ENCODE measurements at places on chromosomes 1 and 21.

GRCh38 chr1:91427741-91428140 is 23.1 kb upstream of the HFM1 start:
- no peak for DNase-seq

DNA sequence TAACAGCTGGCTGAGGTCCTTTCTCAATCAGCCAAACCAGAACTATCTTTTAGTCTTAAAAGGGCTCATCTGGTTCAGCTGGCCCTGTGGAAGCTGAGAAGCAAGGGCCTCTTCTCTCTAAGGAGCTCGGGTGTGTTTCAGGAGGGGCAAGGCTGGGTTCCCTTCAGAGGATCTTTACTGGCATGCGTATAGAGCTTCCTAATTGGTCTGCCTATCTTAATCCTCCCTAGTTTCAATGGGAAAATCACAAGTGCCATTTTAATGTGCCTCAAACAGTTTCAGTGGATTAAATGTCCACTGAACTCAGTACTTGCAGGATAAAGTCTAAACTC is 81.5 kb upstream of the LBR start:
- DNase-seq: no peak

- no peak for DNase-seq
Observed at GRCh38 chr1:159247266-159247665, 42.6 kb downstream of the ACKR1 start.

GRCh38 chr1:172278478-172278877 is 142.0 kb upstream of the C1orf105 start:
- peak; percentile 50 for DNase-seq

- no peak for DNase-seq
Observed at GRCh38 chr1:1217621-1218523, 3.9 kb upstream of the TNFRSF4 start.

GRCh38 chr1:200473698-200474371 is 64.0 kb upstream of the ZNF281 start:
- DNase-seq: no peak

GRCh38 chr1:15412843-15413242 is 3.2 kb downstream of the EFHD2 start:
- no peak for DNase-seq

GRCh38 chr1:198340139-198340538 is 183.3 kb downstream of the NEK7 start:
- DNase-seq: no peak

GRCh38 chr1:77688939-77689338 is 6.5 kb upstream of the ZZZ3 start:
- no peak for DNase-seq

- no peak for DNase-seq
Observed at GRCh38 chr21:33202464-33203363, 27.0 kb upstream of the IFNAR2 start.

DNA sequence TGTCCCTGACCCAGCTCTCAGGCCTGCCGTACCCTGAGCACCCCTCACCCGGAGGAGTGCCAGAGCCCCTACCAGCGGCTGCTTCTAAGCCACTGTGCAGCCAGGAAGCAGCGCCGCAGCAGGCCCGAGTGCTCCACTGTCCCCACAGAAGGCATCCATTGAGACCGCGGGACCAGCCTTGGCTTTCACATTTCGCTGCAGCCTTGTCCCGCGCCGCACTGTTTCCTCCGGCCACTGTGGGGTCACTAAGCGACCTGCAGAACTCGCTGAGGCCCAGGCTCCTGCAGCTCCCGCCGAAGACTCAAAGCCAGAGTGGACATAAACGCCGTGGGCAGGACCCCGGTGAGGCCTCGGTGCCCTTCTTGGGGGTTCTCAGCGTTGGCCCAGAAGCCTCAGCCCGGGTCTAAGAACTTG is 3.0 kb downstream of the ALX3 start:
- no peak for DNase-seq

- DNase-seq: no peak
Observed at GRCh38 chr1:110466646-110467280, 15.8 kb downstream of the PROK1 start.

GRCh38 chr1:176858433-176858916 is 306.0 kb downstream of the ASTN1 start:
- DNase-seq: no peak

GRCh38 chr1:190046231-190046630 is 431.4 kb downstream of the BRINP3 start:
- DNase-seq: no peak

DNA sequence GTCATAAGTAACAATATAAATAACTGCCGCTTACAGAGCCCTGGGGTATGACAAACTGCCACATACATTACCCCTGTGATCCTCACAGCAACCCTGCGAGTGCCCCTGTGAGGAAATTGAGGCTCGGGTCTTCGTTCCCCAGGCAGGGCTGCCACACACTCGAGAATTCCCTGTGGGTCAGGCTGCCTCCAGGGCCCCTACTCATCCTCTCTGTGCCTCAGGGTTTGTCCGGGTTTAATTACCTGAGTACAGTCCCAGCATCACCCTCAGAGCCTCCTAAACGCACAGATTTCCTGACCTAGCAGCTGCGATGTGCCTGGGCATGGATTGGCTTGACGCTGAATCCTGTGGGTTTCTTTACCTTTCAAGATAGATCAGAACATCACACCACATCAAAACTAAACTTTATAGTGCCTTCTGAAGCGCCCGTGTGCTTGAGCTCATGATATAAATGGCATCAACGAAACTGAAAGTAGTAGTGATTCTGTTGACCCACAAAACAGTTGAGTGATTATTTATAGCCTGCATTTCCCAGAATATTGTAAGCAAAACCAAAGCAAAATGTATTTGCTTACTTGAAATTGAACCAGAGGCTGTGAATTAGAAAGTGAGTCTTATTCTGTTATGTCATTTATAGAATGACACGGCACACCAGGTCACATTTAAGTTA is 14.0 kb downstream of the SLC37A1 start:
- DNase-seq: no peak

GRCh38 chr1:219478811-219479210 is 134.1 kb downstream of the ZC3H11B start:
- DNase-seq: no peak

- DNase-seq: no peak
Observed at GRCh38 chr1:231684356-231685244, 58.0 kb downstream of the DISC1 start.

GRCh38 chr1:38991638-38992411 is 749 bp downstream of the AKIRIN1 start:
- peak; percentile 25 for DNase-seq

DNA sequence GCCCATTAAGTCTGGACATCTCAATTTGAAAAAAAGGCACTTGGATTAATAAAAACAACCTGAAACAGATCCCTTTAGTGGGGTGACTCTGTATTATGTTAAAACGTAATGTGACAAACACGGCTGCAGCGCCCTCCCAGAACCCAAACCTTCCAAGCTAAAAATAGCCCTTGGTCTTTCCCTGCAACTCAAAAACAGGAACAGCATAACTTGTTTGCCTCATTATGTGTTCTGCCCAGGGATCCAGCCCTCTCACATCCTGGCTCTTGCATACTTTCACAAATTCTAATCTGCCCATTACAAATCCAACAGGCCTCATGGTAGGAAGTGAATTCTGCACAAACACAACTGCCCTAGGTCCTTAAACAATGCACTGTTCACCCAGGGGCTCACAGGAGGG is 94.7 kb upstream of the GADD45A start:
- peak; percentile 26 for DNase-seq

- DNase-seq: no peak
Observed at GRCh38 chr1:54543729-54544496, 4.1 kb upstream of the ACOT11 start.

GRCh38 chr1:5399771-5400170 is 592.5 kb downstream of the NPHP4 start:
- DNase-seq: no peak

- no peak for DNase-seq
Observed at GRCh38 chr1:194684636-194685035, 1498.2 kb upstream of the B3GALT2 start.

- no peak for DNase-seq
Observed at GRCh38 chr21:17051054-17051453, 461.8 kb upstream of the CXADR start.

DNA sequence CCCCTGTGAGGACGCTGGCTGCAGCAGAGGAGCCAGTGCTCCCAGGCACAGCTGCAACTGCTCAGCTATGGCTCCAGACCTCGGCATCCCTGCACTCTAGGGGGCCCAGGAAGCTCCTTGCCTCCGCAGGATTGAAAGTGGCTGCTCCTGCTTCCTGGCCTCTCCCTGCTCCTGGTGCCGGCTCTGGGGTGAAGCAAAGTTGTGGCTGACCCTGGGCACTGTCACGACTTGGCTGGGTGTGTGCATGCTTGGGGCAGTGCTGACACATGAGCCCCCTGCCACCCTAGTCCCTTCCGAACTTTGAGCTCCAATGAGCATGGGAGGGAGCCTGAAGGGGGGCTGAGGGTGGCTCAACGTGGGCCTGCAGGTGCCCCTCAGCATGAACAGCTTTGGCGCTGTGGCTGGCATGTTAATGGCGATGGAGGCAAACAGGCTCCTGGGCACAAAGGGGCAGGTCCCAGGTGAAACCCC is 1512.2 kb downstream of the KCNT2 start:
- DNase-seq: no peak

- DNase-seq: peak; percentile 43
Observed at GRCh38 chr21:15051644-15052458, 12.9 kb downstream of the NRIP1 start.
